Subcutaneous preadipocyte (primary cell): ENCODE measurements at places on chromosomes 12 and 14. TPM values are rescaled to one million over a fixed set of nuclear protein-coding genes. Genes with fewer than 3 reads are reported as not detected.

PARP11 gene
- total RNA-seq: 5.1 and 6.1 TPM in 2 replicates

KRT75 gene
- not detected in 2 replicates for total RNA-seq

CPNE6 gene
- not detected in 2 replicates for total RNA-seq

P2RX2 gene
- not detected in 2 replicates for total RNA-seq

C12orf57 gene
- 37.7 and 63.9 TPM in 2 replicates for total RNA-seq

ACSM4 gene
- total RNA-seq: not detected in 2 replicates

ATG101 gene
- total RNA-seq: 35.6 and 36.0 TPM in 2 replicates

BIN2 gene
- not detected in 2 replicates for total RNA-seq

P2RX7 gene
- total RNA-seq: 0.59 and 1.8 TPM in 2 replicates

GALNT6 gene
- total RNA-seq: 1.8 and 22.1 TPM in 2 replicates

GZMB gene
- total RNA-seq: not detected in 2 replicates

SMCO2 gene
- 0.20 TPM in 1 of 2 replicates, not detected in the other for total RNA-seq
